ENCODE measurements at places on chromosomes 1 and 21.
A peak's percentile ranks its signal among the peaks of the same experiment; 100 is the strongest.

GRCh38 chr21:43305336-43305665 is 121.6 kb downstream of the SIK1 start:
- DNase-seq: no peak

- DNase-seq: no peak
Observed at GRCh38 chr1:75518686-75519085, 92.2 kb downstream of the SLC44A5 start.

DNA sequence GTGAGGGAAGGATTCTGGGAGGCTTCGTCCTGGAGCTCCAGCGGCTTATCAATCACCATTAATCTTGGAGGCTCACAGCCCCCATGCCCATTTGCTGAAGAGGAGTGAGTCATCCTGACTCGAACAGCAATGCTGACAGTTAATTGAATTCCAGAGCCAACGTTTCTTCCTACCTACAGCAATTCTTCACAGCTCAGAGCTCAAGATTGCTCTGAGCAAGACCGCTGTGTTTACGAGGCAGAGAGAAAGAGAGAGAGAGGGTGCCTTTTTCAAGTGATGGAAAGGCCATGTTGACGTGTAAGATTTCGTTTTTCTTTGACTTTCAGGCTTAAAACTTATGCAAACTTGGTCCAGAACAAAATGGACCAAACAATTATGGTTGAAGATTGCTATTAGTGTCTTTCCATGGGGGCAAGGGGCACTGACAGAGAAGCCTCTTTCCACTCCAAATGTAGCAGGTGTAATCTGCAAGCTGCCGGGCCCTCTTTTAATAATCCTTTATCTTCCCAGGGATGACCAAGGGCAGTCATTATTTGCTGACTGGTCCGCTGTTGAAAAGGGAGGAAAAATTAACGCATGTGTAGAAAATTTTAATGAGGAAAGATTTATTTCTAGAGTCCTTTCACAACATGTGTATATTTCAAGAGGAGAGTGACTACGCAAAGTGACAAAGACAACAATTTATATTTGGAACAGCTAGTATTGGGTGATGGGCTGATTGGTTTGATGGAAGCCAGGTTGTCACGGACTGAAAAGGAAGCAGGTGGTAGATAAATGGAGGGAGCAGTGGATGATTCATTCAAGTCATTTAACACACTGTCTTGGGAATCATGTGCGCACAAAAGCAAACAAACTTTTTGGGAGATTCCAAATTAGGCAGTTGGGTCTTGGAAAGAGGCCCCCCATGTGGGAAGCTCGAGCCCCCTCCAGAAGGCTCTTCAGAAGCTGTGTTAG is 136.1 kb upstream of the IRF2BP2 start:
- DNase-seq: peak; percentile 50

DNA sequence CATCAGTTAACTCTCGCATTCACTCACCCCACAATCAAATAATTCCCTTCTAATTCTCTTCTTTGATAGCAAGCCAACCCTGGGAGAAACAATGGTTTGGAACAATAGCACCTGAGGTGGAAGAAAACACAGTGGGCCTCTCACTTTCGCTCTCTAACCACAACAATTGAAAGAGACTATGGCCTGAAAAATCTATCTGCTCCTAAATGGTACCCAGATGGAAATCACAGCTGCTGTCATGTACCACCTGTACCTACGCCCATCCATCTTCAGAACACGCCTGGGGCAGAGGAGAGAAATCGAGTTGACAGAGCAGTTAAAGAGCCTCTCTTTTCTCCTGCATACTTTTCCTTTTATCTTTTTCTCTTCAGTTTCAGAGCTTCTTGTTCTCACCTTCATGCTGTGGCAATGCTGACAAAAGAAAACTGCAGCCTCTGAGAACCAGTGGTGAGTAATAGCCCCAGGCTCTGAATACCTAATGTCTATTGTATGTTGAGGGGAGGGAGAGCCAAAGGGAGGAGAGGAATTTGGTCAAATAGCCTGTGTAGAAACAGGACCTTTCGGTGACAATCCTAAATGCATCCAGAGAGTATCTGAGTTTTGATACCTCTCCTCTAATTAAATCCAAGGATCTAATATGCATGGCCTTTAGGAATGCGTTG is 57.7 kb downstream of the ZC3H11B start:
- DNase-seq: no peak

DNA sequence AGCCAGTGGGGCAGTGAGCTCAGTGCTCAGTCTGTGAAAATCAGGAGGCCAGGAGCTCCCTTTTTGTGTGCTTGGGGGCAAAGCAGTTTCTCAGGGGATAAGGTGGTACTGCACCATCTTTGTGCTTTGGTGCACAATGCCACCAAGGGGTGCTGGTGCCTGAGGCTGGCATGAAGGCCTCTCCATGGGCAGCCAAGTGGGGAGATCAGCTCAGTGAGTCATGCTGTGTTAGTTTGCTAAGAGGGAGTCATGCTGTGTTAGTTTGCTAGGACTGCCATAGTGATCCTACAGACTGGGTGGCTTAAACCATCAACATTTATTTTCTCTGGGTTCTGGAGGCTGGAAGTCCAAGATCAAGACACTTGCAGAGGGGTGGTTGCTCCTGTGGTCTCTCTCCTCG is 428.1 kb downstream of the PRDM2 start:
- DNase-seq: no peak

DNA sequence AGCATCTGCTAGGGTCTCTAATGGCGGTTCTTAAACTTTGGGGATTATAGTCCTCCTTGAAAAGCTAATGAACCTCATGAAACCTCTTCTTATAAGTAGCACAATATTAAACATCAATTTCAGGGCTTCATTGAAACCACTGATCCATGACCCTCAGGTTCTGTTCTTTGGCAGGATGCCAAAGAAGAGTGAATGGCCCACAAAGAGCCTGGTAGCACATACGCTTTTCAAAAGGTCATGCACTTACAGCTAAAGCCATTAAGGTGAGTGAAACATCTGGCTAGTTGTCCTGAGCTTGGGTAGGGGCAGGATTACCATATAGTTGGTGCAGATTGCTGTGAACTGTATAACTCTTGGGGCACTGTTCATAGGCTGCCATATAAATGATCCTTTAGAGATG is 42.3 kb downstream of the MDM4 start:
- DNase-seq: no peak

- no peak for DNase-seq
Observed at GRCh38 chr21:8988696-8989095, 1532.7 kb upstream of the TPTE start.

GRCh38 chr1:77394166-77394565 is 112.3 kb downstream of the AK5 start:
- DNase-seq: peak; percentile 59

DNA sequence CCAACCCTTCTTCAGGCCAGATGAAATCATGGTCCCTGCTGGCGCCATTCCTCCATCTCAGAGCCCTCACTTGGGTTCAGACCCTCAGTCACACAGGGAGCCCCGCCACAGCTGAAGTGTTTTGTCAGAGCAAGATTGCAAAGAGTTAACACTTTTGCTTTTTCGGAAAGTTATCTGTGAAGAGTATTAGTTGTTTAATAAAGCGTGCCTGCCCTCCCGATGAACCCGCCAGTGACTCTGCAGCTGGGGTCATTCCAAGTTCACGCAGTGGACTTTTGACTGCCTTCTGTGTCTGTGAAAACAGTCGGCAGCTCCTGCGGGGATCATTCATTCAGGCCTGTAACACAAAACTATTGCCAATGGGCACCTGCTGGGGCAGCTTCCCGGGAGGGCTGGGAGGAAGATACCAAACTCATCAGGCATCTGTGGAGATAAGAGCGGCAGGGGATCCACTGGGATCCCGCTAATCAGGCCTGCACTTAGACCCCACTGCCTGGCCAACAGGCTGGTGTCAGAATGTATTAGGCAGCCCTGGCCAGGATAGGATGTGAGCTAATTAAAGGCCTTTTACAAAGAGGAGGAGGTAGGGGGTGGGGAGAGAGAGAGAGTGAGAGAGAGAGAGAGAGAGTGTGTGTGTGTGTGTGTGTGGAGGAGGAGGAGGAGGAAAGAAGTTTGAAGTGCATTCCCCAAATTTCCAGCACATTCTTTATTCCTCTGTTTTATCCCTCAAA is 184.5 kb downstream of the DHRS3 start:
- DNase-seq: no peak

- no peak for DNase-seq
Observed at GRCh38 chr1:207804721-207805468, 53.0 kb downstream of the CD46 start.

GRCh38 chr1:195745189-195746010 is 862.8 kb downstream of the KCNT2 start:
- DNase-seq: peak; percentile 46

- DNase-seq: no peak
Observed at GRCh38 chr1:205563927-205564441, 59.5 kb downstream of the CDK18 start.

DNA sequence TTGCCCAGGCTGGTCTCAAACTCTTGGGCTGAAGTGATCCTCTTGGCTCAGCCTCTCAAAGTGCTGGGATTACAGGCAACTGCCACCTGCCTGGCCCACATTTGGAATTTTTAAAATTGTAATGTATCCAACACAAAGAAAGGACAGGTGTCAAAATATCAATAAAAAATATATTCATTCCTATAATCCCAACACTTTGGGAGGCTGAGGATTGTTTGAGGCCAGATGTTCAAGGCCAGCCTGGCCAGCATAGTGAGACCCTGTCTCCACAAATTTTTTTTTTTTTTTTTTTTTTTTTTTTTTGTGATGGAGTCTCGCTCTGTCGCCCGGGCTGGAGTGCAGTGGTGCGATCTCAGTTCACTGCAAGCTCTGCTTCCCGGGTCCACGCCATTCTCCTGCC is 10.0 kb downstream of the HES2 start:
- DNase-seq: no peak

DNA sequence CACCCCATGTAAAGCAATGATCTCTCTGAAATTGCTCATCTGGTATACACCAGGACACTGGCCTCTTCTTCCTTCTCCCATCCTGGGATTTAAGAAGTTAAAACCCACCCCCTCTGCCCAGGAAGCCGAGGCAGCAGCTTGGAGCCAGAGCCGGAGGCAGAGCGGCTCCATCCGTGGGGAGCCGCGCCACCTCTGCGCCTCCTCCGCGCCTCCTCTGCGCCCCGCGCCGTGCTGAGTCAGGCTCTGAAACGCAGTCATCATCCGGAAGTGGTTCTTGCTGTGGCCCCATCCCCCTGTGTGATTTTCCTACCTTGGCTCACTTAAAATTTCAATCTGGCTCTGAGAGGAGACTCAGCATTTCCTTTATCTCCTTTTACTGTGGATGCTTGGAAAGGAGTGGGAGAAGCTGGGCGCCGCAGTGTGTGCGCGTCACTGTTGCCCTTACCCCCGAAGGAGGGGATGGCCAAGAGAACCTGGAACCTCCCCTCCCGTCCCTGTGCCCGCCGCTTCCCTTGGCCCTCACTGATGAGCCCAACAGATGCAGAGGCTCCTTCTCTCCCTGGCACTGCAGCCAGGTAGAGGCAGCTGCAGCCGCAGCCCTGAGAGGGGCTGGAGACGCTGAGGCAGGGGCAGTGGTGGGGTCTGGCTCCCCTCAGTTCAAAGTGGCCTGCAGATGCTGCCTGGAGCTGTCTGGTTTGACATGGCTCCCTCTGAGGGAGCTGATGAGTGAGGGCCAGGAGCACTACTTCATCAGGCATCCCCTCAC is 15.3 kb upstream of the NPHP4 start:
- DNase-seq: peak; percentile 45

DNA sequence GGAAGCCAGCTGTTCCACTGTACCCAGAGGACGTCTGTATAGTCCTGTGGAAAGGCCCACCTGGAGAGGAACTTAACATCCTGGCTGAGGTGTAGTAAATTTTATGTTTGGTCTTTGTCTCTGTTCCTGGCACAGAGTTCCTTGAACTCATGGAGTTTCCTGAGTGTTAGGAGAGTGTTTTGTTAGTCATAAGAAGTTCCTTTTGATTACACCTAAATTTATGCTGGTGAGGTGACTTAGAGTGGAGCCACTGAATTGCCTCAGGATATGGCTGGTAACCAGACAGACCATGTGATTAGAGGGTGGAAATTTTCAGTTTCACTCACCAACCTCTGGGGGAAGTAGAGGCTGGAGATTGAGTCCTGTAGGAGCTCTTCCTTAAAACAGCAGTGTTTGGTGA is 57.9 kb downstream of the RASAL2 start:
- DNase-seq: no peak

- DNase-seq: no peak
Observed at GRCh38 chr1:89995598-89996449, 914 bp downstream of the ZNF326 start.

DNA sequence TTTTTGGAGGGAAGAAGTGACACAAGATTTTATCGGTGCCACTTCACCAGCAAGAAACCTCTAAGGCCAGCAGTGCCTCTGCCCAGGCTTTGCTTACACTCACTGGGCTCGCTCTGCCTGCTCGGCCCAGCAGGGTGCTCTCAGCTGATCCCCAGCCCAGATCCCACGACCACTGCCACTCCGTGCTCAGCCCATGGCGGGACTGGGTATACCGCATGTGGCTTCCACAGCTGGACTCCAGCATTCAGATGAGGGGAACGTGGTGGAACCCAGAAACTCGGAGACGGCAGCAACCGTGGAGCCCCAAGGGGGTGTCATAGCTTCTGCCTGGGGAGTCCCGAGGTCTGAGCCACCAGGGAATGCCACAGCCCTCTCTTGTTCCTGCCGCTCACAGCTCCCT is 12.9 kb downstream of the USP25 start:
- no peak for DNase-seq

DNA sequence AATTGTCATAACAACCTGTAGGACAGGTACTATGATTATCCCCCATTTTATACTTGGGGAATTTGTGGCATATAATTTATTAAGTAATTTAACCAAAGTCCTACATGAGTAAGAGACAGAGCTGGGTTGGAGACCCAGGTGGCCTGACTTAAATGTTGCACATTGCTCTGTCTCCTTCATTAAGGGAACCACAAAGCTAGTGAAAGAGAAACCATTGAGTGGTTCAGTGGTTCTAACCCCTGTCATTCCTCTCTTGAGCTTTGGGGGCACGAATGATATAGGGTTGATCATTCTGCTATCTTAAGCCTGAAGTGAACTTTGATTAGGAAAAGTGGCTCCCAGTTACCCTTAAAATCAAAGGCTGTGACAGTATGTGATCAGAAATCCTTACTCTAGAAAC is 5.3 kb upstream of the MAP3K7CL start:
- DNase-seq: no peak

DNA sequence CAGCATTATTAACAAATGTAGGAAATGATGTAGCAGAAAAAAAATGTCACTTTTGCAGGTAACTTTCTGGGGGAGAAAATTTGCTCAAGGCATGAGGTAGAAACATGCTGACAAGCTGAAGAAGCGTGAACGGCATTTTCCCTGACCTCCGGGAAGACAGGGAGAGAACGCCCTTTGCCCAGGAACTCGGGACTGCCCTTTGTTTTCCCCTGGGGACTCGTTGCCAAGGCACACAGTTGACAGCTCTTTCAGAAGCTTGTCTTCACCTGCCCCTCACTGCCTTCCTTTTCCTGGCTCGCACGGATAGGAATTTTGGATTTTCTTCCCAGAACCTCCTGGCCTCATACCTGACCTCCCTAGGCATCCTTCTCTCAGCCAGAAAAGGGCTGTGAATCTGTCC is 52.7 kb upstream of the COA6 start:
- no peak for DNase-seq

DNA sequence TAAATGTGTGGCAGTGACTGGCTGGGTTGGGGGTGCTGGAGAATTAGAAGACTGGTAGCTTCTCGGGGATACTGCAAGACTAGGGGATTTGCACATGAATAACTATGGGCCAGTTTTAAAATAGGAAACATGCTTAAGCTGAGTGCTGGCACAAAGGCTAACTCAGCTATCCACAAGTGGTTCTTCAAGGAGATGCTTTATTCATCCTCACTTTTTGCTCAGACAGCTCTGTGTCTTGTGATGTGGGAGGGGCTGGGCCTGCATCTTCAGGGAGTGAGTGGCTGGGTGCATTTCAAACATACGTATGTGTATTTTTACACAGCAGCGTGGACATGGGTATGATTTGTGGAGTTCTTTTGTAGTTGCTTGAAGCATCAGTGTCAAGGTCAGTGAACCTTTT is 2.3 kb downstream of the COQ8A start:
- no peak for DNase-seq

Measured in HFFc6 (cell line).